ENCODE measurements at places on chromosomes 5 and 9.

DNA sequence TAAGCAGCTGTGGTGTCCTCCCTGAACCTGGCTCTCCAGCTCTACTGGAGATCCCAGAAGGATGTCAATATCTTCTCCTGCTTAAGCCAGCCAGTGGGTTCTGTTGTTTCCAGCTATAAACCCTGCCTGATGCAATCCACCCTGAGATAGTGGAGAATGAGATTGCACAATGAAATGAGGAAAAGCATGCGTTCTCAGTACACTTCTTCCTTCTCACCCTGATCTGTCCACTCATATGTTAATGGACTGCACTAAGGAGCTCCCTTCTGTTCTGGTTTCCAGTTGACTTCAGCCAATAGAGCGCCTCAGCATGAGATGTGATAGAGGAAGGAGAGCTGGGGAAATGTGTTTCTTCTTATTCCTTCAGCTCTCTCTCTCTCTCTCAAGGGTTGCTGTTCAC lies 40.0 kb upstream of the CDH6 start:
- peak; percentile 89 for DNase-seq

GRCh38 chr9:121637713-121638220 lies 13.7 kb upstream of the DAB2IP start:
- no peak for DNase-seq

GRCh38 chr5:159906943-159907342 lies 9.3 kb upstream of the ADRA1B start:
- no peak for DNase-seq

DNA sequence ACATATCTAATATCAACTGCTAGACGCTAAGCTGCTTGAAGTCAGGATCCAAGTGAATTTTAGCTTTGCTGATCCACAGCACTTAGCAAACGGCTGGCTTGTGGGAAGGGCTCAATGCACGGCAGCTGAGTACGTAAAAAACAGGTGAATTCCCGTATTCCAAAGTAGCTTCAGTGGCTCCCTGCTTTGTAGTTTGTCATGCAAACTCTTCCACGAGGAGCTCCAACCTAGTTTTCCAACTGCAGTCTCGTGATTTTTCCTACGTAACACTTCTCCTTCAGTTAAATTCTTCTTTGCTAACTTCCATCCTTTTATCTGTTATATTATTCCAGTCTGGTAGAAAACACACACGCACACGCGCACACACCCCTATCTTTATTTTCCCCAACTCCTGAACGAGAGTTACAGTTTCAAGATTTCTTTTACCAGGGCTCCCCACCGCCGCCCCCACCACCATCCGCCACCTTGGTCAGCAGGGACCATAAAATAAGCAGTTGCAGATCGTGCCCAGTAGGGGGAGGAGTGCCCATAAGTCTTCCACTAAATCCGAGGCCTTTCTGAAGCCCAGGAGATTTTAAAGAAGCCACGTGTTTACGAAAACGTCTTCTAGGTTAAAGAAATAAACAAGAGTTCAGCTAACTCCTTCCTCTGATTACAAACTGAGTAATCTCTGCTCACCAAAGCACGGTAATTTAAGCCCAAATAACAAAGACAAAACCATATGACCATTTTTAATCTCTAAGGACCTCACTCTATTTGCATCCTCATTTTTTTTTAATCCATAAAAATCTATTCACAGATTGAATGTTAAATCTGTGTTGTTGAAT lies 34.8 kb upstream of the TRIO start:
- DNase-seq: peak; percentile 48

DNA sequence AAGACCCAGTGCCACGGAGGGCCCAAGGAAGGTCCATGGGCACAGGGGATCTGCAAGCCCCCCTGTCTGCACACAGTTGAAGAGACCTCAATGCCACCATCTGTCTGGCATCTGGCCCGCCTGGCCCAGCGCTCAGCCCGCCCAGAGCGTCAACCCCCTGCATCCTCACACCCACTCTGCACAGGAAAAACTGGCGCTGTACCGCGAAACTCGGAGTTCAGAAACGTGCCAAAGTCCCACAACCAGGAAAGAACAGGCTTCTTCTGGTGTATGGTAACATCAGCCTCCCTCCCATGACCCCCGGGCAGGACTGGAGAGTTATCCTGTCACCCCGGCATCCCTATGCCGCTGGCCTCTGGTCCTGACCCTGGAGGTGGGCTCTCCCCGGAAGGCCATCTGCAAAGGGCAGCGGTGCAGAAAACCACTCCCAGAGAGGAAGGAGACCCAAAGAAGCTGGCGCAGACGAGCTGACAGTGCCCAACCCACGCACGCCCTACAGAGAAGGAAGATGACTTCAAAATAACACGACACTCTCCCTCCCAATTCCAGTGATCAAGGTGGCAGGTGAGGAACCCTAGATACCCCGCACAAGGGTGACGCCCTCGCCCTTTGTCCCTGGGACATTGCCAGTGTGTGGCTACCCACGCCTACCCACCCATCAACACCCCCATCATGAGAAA lies 18.9 kb downstream of the VAV2 start:
- no peak for DNase-seq

GRCh38 chr5:74587300-74587699 lies 53.2 kb downstream of the ENC1 start:
- no peak for DNase-seq

DNA sequence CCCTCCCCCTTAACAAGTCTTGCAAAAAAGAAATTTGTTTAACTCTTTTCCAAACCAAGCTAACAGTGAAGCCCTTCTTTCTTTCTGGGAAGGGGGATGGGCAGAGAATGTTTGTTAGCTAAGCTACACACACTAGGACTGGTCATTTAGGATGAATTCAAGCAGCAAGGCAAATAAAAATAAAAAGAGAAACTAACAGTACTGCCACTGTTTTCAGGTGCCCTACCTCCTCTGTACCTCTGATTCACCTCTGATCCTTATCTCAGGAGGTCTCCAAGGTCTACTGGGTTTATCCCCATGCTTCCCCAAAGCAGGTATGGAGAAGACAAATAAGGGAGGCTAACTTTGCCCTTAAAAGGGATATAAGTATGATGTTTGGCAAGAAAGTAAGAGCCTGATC lies 52.9 kb downstream of the ELL2 start:
- DNase-seq: no peak

GRCh38 chr9:129201866-129202265 lies 23.8 kb upstream of the IER5L start:
- no peak for DNase-seq

GRCh38 chr9:132384376-132384775 lies 22.3 kb downstream of the TTF1 start:
- no peak for DNase-seq

- DNase-seq: peak; percentile 55
These were observed 408.3 kb downstream of the DMRT2 start for GRCh38 chr9:1458503-1458902.

- DNase-seq: no peak
These were observed 671 bp downstream of the DUSP1 start for GRCh38 chr5:172770374-172770674.

- DNase-seq: no peak
These were observed 153.6 kb upstream of the CDH9 start for GRCh38 chr5:27191786-27192510.

DNA sequence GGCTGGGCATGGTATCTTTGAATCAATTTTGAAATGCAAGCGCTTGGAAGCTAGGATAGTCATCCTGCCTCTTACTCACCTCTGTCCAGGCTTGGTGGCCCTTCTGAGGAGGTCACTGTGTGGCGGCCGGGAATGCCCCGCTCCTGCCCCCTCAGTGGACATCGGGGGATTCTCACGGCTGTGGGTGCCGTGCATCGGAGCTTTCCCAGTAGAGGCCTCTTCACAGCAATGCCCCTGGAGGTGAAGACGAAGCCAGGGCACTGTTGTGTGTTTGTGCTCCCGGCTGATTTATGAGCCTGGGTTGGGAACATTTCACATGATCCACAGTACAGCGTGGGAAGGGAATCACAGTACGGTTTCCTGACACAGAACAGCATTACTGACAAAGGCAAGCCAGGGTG lies 147.5 kb downstream of the NXNL2 start:
- no peak for DNase-seq

DNA sequence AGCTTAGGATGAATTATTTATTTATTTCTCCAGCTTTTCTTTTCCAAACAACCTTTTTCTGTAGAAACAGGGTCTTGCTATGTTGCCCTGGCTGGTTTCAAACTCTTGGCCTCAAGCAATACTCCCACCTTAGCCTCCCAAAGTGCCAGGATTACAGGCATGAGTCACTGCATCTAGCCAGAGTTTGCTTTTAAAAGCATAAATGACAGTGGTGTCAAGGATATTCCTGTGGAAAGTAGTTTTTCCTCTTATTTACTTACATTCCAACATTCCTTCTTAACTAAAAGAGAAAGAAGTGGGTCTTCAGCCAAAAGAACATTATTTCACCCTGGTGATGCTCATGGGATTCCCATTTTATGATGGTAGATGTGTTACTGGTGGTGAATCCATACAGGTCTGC lies 62.4 kb downstream of the GRIA1 start:
- no peak for DNase-seq

DNA sequence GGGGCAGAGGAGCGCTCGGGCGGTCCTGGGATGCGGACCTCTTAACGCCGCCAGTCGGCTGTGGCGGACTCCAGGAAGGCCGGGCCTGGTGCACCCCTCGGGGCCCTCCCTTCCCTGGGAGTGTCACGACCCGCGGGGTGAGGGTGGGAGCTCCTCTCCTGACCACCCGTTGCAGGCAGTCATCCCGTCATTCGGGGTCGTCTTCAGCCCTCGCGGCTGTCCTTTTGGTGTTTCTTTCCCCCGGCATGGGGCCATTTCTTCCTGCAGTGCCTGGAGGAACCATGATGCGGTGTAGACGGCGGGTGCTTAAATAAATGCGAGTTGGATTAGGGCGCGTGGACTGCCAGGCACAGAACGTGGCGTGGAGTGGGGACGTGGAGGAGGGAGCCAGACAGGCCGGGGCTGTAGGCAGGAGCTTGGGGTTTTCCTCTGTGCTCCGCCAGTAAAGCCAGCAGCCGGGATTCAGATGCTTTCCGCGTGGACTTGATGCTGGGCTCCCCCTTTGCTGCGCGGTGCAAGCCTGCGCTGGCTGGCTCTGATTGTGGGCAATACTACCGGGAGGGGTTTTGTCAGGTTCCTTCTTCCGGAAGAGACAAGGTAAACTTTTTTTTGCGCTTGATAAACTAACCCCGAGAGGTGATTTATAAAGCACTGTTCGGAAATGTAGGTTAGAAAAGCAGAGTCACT lies 868 bp downstream of the KDM4C start:
- DNase-seq: peak; percentile 100

DNA sequence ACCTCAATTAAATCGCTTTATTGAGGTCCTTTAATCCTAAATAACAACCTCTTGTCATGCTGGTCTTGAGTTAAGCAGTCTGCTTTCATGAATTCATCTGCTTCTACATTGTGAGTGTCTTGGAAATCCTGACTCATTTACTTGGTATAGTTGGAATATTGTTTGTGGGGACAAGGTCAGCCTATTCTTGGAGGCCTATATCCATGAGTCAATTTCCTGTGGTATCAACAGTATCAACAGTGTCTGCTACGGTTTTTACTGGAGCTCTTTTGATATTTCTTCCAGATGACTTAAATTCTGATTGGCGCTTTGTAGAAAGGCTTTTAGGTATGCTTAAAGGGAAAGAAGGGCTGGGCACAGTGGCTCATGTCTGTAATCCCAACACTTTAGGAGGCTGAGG lies 71.2 kb upstream of the PARP8 start:
- no peak for DNase-seq
